ENCODE measurements at places on chromosomes 1 and 21.

GRCh38 chr1:199352351-199352750 lies 675.2 kb upstream of the NR5A2 start:
- DNase-seq = no peak

DNA sequence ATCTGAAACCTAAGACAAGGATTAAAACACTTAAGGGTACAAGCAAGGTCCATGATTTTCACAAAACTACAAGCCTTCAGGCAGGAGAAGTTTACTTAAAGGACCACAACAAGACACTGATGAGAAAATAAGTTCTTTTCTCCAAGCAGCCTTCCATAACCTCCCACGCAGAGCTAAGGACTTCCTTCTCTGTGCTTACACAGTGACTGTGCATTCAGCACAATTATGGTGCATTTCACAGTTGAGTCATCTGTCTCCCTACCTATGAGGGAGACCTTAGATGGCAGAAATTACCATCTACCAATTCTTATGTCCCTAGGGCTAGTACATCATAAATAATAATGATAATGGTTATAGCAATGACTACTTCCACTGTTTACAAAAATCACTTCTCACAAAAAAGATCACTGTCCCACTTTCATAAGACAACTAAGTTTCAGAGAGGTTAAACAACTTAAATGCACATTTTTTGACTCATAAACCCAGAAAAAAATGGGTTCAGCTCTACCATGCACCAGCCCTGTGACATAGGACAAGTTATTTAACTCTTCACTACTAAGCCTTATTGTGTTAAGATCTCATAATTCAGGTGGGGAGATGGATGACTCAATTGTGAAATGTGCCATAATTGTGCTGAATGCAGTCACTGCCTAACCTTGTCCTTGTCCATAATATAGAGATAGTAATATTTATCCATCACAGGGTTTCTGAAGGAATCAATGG lies 45.3 kb downstream of the TARBP1 start:
- no peak for DNase-seq

DNA sequence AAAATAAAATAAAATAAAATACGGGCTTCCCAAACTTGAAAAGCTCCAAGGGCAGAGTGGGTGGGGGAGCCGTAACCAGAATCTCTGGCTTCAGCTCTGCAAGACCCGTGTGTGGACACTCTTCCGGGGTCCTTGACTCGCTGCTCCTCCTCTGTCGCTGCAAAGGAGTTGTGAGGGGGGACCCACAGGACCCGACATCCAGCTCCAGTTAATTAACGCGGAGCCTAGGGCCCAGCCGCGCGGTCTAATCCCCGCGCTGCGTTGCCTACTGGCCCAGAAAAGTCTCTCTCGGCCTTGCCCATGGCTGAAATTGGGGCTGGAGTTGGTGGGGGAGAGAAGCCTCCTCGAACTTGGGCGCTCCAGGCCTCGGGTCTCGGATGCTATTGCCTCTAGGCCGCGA lies 1.8 kb downstream of the LMX1A start:
- DNase-seq = no peak

DNA sequence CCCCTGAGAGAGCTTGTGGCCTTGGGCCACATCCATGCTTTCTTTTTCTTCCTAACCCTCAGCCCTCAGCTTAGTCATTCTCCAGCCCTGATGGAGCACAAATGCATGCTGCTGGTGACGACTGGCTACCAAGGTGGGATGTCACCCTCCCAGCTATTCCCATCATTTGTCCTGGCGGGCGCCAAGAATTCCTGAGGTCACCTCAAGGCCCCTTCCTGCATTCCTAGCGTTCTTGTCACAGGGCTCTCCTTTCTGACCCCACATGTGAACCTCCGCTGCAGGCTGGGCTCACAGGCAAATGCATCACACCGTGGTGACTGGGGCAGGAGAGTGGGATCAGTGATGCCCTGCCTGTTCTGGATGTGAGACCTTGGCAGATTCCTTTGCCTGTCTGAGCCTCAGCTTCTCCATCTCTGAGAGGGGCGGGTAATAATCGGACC lies 53.4 kb upstream of the IFFO2 start:
- no peak for DNase-seq

GRCh38 chr1:22089787-22090186 lies 37.3 kb downstream of the CDC42 start:
- DNase-seq = no peak

DNA sequence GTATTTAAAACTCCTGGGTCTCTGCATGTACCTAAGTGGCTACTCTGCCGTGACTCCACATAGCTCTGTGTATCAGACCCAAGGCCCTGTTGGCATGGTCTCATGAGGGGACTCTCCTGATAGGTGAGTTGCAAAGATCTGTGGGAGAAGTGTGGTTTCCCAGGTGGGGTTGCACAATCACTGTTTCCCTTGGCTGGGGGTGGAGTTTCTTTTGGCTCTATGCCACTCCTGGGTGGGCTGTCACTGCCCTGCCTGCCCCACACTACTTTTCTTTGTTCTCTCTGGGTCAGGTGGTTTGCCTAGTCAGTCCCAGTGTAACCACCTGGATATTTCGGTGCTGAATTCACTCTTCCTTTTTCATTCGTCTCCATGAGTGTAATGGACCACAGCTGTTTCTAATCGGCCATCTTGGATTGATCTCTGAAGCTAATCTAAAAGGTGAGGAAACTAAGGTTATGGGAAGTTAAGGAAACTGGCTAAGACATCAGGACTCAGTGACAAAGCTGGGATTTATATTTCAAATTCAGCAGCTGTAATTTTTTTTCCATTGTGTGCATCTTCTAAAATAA lies 97.1 kb upstream of the CACYBP start:
- DNase-seq = no peak

- peak; percentile 81 for DNase-seq
These were observed 11.8 kb downstream of the RCAN1 start for GRCh38 chr21:34603002-34603709.

- DNase-seq = peak; percentile 7
These were observed 119.0 kb upstream of the ADGRL2 start for GRCh38 chr1:81681601-81682266.

GRCh38 chr1:196091397-196092135 lies 516.7 kb downstream of the KCNT2 start:
- no peak for DNase-seq

- DNase-seq = peak; percentile 48
These were observed 1.0 kb downstream of the SLC35D1 start for GRCh38 chr1:67052741-67053534.

DNA sequence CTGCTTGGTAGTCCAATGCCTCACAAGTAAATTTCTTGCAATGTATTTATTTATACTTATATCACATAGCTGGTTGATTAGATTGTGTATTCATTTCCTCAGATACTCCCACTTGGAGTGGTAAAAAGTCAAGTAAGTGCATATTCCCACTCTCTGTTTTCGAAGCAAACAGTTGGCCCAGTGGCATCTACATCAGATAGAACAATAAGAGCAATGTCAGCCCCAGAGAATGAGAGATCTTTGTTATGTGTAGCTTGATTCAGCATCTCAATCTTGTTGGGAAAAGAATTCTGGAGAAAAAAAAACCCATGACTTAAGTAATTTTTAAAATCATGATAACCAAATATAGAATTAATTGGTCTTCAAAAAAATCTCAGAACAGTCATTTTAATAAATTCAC lies 25.5 kb downstream of the RGL1 start:
- no peak for DNase-seq

GRCh38 chr1:243991650-243992049 lies 59.4 kb upstream of the ZBTB18 start:
- DNase-seq = no peak

DNA sequence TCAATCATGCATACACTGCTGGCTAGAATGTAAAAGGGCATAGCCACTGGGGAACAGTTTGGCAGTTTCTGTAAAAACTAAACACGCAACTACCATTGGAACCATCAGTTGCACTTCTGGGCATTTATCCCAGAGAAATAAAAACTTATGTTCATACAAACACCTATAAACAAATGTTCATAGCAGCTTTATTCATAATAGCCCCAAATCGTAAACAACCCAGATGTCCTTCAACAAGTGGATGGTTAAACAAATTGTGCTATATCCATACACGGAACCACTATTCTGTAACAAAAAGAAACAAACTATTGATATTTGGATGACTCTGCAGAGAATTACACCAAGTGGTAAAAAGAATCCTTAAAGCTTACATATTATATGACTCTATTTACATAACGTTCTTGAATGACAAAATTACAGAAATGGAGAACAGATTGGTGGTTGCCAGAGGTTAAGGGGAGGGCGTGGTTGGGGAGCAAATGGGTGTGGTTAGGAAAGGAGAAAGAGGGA lies 22.8 kb downstream of the LACTBL1 start:
- DNase-seq = no peak

DNA sequence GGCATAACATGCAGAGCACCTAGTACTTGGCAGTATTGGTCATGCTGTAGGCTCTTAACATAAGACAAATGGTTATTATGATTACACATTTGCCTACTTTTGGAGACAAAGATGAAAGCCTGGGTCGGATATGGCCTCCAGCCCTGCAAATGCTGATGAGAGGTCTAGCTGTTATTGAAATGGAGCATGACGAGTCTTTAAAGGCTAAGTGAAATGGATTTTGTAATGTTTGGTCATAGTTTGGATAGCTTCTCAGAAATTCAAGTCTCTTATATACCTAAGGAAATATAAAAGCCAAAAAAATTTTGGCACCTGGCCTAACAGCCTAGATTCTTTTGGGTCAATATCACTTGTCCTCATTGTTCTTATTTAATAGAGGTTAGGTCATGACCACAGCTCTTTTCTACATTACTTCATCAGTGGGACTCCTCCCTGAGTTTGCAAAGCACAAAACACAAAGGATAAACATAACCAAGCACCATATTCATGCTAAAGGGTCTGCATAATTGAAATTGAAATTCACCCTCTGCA lies 69.2 kb upstream of the WLS start:
- no peak for DNase-seq

DNA sequence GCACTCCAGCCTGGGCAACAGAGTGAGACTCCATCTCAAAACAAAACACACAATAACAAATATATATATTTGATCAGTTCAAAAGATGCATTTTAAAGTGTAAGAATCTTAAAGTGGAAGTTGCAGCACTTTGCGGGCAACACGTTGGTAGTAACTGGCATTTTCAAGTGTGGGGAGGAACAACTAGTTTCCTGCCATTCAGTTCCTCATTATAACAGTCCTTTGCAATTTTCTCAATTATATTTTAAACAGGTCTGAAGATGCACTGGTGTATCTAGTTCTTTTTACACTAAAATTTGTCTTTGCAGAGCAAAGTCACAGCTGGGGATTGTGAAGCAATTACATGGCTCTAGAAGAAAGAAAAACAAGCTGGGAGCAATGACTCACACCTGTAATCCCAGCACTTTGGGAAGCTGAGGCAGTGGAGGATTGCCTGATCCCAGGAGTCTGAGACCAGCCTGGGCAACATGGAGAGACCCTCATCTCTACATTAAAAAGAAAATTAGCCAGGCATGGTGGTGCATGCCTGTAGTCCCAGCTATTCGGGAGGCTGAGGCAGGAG lies 25.3 kb downstream of the RRAGC start:
- DNase-seq = no peak

DNA sequence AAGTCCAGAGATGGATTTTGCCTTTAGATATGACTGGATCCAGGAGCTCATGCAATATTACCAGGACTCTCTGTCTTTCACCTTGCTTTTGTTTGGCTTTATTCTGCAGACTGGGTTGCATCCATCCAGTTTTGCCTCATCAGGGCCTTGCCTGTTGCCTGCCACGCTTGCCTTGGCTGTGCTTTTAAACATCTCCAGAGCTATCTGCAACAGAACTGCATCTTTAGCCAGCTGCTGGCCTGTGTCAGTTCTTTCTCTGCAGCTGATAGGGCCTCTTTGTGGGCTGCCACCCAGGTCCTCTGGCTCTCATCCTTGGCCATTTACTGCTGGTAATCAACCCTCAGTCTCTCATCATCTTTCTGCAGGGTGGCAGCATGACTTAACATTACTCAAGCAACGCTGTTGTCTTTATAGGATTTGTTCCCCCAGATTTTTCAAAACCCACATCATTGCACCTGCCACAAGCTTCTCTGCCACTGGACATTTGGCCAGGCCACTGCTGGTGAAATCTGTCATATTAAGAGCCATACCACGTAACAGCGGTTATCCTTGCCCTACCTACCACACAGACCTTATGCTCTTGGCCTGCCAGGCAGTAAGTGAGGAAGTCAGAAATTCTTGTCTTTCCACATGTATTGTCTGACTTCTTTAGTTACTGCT lies 24.4 kb upstream of the HUNK start:
- no peak for DNase-seq

GRCh38 chr1:18957136-18957521 lies 653 bp upstream of the IFFO2 start:
- no peak for DNase-seq

DNA sequence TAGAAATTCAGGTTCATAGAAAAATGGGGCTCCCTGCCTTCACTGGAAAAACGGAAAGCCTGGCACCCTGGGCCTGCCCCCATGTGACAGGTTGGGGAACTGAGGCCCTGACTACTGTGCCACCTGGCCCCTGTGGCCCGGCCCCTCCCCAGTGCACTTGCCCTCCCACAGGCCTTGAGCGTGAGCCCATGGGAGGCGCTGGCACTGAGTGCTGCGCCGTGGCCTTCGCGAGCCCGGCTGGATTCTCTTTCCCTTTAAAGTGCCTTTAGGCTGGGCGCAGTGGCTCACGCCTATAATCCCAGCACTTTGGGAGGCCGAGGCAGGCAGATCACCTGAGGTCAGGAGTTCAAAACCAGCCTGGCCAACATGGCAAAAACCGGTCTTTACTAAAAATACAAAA lies 45.7 kb downstream of the SLC37A1 start:
- no peak for DNase-seq

- DNase-seq = no peak
These were observed 7.2 kb downstream of the TFF2 start for GRCh38 chr21:42343556-42343955.

DNA sequence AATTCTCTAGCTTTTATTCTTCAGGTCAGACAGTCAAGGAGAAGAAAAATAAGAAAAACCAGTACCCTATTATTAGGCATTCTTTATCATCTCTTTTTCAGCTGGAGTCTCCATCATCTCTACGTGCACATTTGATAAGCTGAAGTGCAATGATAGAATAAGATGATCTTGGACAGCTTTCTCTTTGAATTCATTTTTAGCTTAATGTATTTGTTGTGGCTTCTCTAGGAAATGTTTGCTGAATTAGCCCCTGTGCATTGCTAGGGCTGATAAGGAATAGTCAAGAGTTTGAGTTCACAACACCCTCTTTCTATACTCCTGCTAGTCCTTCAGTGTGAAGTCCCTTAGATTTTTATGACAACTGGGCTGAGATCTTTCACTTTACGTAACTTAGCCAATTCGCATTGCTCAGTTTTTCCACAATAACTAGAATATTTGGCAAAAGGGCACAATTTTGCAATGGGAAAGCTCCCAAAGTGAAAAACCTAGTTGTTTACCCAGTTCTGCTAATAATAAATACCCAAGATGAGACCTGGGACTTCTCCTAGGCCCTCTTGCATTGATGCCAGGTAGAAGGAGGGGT lies 7.0 kb upstream of the KCNJ15 start:
- no peak for DNase-seq

- no peak for DNase-seq
These were observed 18.9 kb upstream of the OR10J5 start for GRCh38 chr1:159554696-159555095.

DNA sequence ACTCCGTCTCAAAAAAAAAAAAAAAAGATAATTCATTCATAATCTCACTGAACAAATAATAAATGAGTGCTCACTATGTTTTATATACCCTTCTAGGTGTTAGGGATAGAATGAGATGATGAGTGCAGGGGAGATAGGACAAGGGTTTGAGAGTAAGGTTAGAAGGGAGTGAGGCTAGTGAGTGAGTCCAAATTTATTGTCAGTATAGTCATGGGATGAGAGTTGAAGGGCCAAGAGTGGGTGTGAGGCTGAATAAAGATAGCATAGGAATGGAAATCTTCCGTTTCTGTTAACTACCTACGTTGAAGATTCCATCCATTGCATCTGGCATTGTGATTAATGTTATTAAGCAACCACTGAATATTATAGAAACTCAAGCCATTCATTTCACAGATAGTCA lies 16.8 kb downstream of the GNAI3 start:
- DNase-seq = no peak

Measured in hippocampal formation (tissue), 2 donors.